MCF 10A (cell line): ENCODE measurements at places on chromosomes 11 and 22. TPM values are rescaled to one million over a fixed set of nuclear protein-coding genes. Genes with fewer than 3 reads are reported as not detected.

- H3K36me3 ChIP-seq: peaks cover 41% of the 10 kb centered on the region
- no peaks in the 10 kb centered on the region for H3K4me1 ChIP-seq
- no peak for DNase-seq
- H3K27ac ChIP-seq: no peak overlapping the region
- no peaks in the 10 kb centered on the region for H3K27me3 ChIP-seq
These were observed 53.2 kb upstream of the BID start for GRCh38 chr22:17827466-17827865.

- no peaks in the 10 kb centered on the region for H3K36me3 ChIP-seq
- DNase-seq: no peak
- peaks cover 38% of the 10 kb centered on the region for H3K4me1 ChIP-seq
- no peaks in the 10 kb centered on the region for H3K27me3 ChIP-seq
- no peak overlapping the region for H3K27ac ChIP-seq
These were observed 55.5 kb downstream of the SIK3 start for GRCh38 chr11:117042689-117043088.

DNA sequence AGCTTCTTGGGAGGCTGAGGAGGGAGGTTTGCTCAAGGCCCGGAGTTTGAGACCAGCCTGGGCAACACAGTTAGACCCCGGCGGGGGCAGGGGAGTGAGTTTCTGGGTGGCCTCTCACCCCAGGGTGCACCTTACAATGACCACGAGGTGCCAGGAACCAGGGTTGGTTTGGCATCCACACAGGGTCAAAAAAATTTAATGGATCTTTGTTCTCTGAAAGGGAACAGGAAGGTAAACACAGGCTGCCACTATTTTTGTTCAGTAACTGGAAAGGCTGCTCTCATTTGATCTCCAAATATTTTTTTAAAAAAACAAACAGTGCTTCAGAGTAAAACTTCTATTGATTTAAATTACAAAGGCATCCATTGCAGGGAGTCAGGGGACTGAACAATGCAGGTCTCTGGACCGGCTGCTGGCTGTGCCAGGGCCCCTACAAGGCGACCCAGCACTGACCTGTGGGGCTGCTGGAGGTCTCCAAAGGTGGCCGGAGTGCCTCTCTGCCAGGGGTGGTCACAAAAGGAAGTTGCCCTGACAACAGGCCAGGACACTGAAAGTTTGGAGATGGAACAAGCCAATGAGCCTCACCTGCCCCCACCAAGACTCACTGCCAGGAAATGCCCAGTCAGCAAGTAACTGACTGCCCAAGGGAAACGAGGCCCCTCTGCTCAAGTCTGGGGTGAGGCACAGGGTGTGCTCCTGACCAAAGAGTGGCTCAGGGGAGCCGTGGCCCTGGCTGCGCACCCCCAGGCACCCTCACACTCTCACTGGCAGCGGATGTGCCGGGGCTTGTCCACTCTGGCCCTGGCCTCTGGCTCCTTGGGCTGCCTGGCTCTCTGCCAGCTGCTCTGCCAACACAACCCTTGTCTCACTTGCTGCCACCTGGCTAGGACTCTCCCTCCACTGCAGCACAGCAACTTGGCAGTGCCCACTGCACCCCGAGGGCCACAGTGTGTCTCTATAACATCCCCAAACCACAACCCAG is 51.8 kb downstream of the ARFGAP3 start:
- H3K36me3 ChIP-seq: peaks cover 70% of the 10 kb centered on the region
- peak; percentile 90 for DNase-seq
- peaks cover 9% of the 10 kb centered on the region for H3K4me1 ChIP-seq
- no peaks in the 10 kb centered on the region for H3K27me3 ChIP-seq
- no peak overlapping the region for H3K4me3 ChIP-seq
- peak overlapping the region; percentile 94 for H3K27ac ChIP-seq

GRCh38 chr22:35852076-35852475 is 134.4 kb downstream of the APOL5 start:
- H3K4me1 ChIP-seq: no peaks in the 10 kb centered on the region
- H3K36me3 ChIP-seq: no peaks in the 10 kb centered on the region
- DNase-seq: no peak
- H3K27me3 ChIP-seq: no peaks in the 10 kb centered on the region
- no peak overlapping the region for H3K4me3 ChIP-seq
- H3K27ac ChIP-seq: no peak overlapping the region

- no peak overlapping the region for H3K27ac ChIP-seq
- peaks cover 18% of the 10 kb centered on the region for H3K4me1 ChIP-seq
- H3K27me3 ChIP-seq: peaks cover 29% of the 10 kb centered on the region
- no peak for DNase-seq
These were observed 40.2 kb downstream of the ZNF195 start for GRCh38 chr11:3338569-3339339.

DNA sequence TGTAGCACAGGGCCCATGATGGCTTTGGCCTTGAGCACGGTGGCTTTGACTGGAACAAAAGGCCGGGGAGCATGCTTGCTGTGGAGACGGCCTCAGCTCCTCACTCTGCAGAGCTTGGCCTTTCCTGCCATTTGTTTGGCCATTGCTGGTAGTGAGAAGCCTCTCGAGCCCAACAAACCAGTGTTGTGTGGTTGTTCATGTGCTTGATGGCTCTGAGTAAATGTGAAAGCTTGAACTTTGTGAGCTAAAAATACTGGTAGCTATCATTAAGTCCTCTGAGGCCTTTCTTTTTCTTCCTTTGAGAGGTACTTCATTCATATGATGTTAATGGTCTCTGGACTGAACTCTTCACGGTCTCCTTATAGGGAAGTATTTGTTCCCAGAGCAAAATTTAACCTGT is 39.6 kb downstream of the NAT10 start:
- no peaks in the 10 kb centered on the region for H3K27me3 ChIP-seq
- H3K4me3 ChIP-seq: no peak overlapping the region
- no peaks in the 10 kb centered on the region for H3K4me1 ChIP-seq
- H3K27ac ChIP-seq: no peak overlapping the region

DNA sequence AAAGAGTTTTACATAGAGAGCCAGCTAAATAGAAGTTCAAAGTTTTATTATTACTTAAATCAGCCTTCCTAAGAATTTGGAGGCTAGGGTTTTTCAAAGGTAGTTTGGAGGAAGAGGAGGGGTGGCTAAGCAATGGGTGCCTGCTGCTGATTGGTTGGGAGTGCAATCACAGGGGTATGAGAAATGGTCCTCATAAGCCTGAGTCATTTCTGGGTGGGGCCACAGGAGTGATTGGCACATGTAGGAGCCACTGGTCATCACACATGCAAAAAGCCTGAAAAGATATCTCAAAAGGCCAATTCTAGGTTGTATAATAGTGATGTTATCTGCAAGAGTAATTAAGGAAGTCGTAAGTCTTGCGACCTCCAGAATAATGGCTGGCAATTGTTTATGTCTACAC is 12.9 kb downstream of the OR51L1 start:
- H3K4me3 ChIP-seq: no peak overlapping the region
- peaks cover 21% of the 10 kb centered on the region for H3K27me3 ChIP-seq
- H3K4me1 ChIP-seq: no peaks in the 10 kb centered on the region
- no peak overlapping the region for H3K27ac ChIP-seq
- DNase-seq: peak; percentile 5
- no peaks in the 10 kb centered on the region for H3K36me3 ChIP-seq

DNA sequence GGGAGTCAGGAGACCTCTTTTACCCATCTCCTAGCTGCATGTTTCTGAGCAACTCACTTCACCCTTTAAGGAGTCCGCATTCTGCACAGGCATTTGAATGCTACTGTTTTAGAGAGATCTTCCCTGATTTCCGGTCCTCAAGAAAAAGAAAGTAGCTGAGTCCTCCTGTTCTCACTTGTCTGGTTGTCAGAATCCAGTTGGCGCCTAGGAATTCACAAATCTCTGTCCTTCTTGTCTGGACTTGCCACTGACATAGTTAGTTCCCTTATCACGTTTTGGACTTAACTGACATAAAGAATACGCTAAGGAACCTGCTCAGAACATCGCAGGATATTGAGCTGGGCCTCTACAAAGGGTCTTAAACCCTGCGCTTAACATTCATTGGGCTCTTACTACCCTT is 61.3 kb upstream of the OR5P2 start:
- no peak overlapping the region for H3K27ac ChIP-seq
- H3K36me3 ChIP-seq: no peaks in the 10 kb centered on the region
- DNase-seq: peak; percentile 23
- peaks cover 9% of the 10 kb centered on the region for H3K4me1 ChIP-seq
- H3K4me3 ChIP-seq: no peak overlapping the region
- H3K27me3 ChIP-seq: no peaks in the 10 kb centered on the region

Gene DDIAS
- 3.6 and 7.7 TPM in 2 replicates for total RNA-seq
